ENCODE measurements at places on chromosomes 1 and 21.

GRCh38 chr1:161945306-161946060, 78.2 kb downstream of the OLFML2B start:
- DNase-seq: no peak

GRCh38 chr1:15671430-15671829, 12.7 kb upstream of the PLEKHM2 start:
- DNase-seq: no peak

DNA sequence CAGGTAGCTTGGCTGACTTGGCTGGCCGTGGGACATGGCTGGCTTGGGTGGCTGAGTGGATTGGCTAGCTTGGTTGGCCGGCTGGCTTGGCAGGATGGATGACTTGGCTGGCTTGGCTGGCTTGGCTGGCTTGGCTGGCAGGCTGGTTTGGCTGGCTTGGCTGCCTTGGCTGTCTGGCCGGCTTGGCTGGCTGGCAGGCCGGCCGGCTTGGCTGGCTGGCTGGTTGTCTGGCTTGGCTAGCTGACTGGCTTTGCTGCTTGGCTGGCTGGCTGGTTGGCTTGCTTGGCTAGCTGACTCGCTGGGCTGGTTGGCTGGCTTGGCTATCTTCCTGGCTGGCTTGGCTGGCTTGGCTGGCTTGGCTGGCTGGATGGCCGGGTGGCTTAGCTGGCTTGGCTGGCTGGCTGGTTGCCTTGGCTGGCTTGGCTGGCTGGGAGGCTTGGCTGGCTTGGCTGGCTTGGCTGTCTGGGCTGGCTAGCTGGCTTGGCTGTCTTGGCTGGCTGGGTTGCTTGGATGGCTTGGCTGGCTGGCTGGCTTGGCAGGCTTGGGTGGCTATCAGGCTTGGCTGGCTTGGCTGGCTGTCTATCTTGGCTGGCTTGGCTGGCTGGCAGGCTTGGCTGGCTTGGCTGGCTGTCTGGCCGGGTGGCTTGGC, 129.7 kb upstream of the FAM72C start:
- no peak for DNase-seq

DNA sequence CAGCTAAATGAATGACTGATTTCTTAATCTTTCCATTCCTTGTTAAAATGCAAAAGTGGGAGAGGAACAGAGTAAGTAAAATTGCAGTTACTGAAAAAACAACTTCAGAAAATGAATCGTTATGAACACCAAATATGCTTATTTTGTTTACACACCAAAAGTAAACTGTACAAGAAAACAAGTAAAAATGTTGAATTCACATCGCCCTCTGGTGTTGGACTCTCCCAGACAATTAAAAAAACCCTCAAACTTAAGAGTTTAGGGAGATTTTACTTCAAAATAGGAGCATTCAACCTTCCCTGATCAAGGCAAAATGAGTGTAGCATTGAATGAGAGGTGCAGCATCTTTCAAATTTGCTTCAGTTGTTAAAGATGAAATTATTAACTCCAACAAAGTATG, 19.4 kb upstream of the ESRRG start:
- no peak for DNase-seq

DNA sequence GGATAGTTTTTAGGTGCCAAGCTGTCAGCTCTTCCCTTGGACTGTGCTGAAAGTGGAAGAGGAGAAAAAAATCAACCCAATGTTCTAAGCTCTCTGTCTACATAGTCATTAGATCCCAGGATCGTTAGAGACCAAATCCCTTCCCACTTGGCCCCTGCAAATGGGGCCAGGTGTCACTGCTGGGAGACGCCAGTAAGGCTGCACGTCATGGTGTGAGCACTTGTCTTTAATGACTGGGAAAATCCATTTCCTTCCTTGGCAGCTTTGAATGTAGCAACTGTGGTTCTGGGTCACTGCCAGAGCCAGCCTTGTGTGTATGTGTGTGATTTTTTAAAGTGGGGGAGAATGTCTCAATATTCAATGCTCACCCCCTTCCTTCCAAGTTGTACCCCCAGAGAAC, 59.9 kb downstream of the MAN1C1 start:
- no peak for DNase-seq

- no peak for DNase-seq
Measured at GRCh38 chr1:240635466-240636256, 23.7 kb upstream of the GREM2 start.

GRCh38 chr1:53367503-53368313, 39.8 kb upstream of the LRP8 start:
- DNase-seq: no peak

DNA sequence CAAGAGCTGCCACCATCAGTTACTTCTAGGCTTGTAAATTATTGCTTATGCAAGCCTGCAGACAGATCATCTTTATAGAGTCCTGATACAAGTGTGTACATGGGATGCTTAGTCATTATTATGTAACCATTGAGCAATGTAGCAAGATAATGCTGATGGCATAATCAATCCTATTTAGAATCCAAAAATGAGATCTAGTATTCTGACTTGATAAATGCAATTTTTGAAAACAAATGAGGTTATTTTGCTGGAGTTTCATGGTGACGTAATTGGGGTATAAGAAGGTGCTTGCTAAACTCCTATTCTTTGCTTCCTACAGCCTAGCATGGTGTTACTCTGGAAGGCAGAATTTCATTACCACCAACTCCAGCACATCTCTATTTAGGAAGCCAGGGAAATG, 801.7 kb upstream of the PRMT6 start:
- DNase-seq: no peak

DNA sequence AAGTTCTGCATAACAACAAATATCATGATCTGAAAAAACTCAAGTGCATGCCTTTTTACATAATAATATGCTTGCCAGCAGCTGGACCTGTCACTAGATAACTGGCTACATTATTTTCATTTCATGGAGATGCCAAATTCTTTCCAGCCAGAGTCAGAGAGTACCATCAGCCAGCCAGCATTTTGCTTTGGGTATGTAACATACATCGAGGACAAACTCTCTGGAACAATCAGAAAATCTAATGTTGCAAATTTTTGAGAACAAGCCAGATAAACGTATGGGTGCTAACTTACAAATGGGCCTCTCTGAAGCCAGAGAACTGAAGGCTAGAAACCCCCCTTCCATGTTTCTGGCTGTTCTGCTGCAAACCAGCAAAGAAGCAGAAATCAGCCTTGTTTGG, 76.3 kb upstream of the BACE2 start:
- DNase-seq: no peak
